ENCODE measurements at places on chromosomes 5 and 9.

DNA sequence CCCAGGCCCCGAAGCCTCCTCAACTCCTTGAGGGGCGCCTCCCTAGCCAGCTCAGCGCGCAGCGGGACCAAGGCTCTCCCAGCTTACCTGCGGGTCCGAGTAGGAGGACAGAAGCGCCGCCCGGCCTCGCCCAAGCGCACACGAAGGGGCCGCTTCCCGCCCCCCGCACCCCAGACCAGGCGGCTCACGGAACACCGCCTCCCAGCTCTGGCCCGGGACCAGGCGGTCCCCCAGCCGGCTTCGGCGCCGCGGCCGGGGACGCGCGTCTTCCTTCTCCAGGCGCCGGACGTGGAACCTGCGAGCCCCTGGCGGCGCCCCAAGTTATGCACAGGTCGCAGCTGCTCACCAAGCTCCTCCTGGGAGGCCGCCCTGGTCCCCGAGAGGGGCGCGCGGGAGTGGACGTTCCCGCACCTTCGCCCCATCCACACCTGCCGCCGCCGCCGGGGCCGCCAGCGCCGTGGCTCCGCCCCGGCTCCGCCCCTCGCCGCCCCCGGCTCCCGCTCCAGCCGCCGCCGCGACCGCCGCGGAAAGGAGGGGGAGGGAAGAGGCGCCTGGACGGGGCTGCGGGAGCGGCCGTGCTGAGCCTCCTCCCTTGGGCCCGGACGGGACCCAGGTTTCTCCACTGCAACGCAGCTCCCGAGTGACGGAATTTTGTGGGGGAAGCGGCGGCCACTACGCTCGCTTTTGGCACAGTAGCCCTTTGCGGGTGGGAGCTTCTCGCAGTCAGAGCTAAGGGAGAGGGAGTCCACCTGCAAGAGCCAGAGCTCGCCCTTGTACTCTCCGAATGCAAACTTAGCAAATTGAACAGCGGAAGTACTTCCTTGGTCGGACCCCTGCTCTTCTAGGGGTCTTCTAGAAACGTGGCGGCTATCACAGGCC is 77.5 kb upstream of the IFNE start:
- peak; percentile 53 for DNase-seq

DNA sequence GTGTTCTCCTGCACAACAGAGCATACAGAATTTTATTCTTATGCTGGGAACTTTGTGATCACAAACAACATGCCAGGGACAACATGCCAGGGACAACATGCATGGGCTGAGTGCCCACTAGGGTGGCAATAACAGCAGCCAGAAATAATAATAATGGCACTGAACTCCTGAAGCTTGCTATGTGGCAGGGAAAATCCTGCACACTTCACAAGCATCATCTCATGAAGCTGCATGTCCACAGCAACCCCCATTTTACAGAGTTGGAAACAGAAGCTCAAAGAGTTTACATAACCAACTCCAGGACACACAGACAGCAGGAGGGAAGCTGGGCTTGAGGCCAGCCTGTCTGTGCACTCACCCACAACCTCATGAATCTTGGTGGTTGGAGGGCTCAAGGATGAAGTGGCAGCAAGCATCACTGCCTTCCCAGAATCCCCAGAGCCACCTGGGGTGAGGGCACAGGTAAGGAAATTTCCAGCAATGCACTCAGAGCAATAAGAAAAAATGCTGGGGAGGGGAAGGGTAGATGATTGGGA is 111.4 kb downstream of the GABBR2 start:
- DNase-seq: no peak

GRCh38 chr5:98750693-98751092 is 22.8 kb upstream of the RGMB start:
- no peak for DNase-seq

- DNase-seq: no peak
These were observed 56.7 kb upstream of the EQTN start for GRCh38 chr9:27353474-27354229.

DNA sequence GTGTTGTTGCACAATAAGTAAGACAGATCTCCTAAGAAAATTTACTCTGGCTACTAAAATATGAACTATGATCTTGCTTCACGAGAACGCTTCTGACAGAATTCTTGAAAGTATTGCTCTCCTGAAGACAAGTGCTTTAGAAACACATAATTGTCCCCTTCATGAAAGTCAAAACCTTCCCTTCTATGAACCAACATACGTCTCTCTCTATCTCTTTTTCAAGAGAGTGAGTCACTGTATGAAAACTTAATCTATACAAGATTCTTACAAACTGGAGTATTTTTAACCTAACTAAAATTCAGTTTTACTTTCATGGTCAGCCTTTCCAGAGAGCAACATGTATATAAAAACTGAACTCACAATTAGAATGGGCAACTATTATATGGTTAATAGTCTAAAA is 688.0 kb upstream of the CTNND2 start:
- no peak for DNase-seq

GRCh38 chr5:10743526-10743925 is 17.5 kb downstream of the DAP start:
- DNase-seq: no peak

DNA sequence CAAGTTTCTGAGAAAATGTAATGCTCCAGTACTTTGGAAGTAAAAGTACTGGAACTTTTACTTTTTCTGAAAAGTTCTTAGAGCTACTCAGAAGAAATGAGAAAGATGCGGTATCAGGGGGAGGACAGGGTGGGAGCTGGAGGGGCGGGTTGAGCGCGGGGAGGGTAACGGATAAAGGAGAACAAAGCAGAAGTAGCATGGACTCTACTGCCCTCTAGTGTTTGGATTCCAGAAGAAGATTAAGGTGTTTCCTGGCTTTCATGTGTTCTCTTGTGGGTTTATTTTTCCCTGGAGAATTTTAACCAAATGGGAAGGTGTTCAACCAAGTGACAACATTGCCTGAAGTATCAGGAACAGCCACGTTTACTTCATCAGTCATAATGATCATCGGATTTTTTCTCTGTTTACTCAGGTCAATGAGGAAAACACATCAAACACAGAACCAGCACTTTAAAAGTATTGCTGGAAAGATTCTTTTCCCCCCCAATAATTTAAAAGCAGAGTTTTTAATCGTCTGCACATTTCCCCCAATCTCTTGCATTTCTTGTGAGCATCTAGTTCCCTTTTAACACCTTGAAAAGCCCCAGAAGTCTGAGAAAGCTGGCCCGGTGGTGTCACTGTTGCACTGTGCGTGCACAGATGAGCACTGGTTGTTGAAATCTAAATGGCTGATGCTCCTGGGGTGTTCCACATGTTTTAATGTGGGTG is 190.6 kb downstream of the MPDZ start:
- DNase-seq: no peak

- DNase-seq: no peak
These were observed 15.5 kb upstream of the LAMC3 start for GRCh38 chr9:130993303-130994030.

GRCh38 chr5:157677931-157678330 is 6.6 kb downstream of the C5orf52 start:
- DNase-seq: no peak

GRCh38 chr5:160342413-160342941 is 27.9 kb downstream of the C1QTNF2 start:
- no peak for DNase-seq
